ENCODE measurements at places on chromosomes 4 and X.
A peak's percentile ranks its signal among the peaks of the same experiment; 100 is the strongest.

DNA sequence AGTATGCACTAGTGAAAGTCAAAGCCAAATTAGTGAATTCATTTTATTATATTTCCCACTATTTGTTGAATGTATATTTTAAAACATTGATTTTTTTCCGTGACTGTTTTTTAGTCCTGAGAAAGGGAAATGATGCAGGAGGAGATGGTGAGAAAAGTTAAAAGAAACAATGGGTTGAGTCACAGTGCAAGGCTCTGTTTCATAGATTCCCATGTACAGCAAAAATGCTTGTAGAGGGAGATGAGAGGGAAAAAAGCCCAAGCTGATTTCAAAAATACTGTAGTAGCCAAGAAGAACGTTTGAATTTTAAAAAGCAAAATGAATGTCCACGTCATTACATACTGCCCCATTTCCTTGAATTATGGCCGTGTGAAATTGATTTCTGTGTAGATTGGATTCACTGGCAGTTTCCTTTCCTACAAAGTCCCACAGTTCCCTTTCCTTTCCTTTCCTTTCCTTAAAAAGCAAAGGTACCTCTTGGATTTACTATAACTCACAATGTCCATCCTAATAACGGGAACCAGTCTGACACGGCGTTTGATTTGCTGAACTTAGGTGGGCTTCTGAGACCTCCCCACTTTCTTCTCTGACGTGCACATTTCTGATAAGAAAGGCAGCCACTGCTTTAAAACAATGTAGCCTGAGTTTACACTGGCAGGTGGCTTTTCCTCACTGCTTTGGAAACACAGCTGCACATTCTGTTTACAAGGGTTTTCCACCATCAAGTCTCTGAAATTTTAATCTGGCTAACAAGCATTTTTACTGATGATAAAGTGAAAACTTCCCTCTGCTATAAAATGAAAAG lies 63.7 kb downstream of the SPCS3 start:
- peak; percentile 32 for DNase-seq

DNA sequence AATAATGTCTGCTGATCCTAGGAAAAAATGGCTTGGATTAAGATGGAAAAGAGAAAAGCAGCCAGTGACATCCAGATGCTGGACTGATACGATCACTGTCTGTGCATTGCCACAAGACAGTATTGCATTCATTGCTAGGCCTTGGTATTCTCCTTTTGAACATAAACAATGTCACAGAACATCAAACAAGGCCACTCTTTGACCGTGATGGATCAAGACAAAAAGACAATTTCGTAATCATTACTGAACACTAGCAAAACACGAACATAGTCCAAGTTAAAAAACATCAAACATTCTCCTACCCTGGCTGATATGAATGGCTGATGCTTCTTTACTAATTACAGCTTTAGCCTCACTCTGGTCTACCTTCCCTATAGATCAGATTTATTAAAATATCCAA lies 374.1 kb upstream of the CXorf51B start:
- DNase-seq: no peak

- no peak for DNase-seq
Observed at GRCh38 chrX:32514986-32515385, 696.4 kb downstream of the DMD start.

DNA sequence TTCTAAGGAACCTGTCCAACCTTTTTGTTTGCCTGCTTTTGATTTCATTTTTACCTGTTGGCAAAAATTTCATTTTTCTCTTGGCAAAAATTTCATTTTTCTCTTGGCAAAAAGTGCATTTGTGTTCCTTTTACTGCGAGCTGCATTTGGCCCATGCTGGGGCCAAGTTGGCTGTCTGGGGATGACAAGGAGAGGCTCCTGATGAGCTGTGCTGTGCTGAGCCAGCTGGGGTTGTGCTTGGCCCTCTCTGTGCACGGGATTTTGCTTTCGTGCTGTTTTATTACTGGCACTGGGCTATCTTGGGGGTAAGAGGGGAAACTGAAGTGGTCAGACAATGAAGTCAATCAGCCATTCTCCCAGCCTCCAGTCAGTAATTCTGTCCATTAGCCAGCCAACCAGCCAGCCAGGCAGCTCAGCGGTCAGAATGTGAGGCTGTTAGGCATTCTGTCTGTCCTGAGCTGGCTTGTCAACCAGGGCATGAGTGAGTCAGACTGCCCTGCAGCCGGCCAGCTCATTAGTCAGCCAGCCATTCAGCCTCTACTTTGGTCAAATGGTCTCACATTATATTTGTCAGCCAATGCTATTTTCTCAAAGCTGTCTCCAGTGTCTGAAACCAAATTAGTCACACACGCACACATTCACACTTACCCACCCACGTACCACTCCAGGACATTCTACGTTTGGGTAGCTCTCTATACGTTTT lies 56.9 kb upstream of the PRPS1 start:
- no peak for DNase-seq

DNA sequence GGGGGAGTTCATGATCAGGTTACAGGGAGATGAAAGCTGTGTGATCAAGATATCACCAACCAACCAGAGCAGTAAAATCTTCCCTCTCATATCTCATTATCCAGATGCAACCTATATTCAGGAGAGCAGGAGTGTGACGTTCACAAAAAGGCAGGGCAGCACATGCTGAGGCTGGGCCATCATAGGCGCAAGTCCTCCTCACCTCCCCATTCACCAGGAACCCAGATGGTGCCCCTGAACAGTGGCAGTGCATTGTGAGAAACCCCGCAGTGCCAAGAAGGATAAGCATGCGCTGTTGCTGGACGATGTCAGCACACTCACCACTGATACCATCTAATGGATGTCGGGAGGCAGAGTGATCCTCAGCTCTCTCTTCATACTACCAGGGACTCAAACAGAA lies 170.9 kb downstream of the COL25A1 start:
- no peak for DNase-seq

DNA sequence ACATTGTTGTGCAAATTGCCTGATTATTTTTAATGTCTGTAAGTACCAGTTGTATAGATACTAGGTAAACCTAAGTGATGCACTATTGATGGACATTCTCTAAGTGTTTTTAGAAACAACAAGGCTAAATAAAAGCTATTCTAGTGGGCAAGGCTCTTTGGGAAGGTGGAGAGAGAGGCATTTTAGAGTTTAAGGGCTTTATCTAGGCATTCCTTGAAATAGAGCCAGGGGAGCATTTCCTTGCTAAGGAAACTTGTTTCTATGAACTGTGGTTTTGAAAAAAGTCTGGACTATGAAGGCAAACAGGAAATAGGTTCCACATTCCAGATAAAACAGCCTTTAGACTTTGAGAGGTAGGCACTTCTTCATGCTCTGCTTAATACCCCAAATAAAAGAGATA lies 23.8 kb downstream of the BMX start:
- DNase-seq: peak; percentile 75

DNA sequence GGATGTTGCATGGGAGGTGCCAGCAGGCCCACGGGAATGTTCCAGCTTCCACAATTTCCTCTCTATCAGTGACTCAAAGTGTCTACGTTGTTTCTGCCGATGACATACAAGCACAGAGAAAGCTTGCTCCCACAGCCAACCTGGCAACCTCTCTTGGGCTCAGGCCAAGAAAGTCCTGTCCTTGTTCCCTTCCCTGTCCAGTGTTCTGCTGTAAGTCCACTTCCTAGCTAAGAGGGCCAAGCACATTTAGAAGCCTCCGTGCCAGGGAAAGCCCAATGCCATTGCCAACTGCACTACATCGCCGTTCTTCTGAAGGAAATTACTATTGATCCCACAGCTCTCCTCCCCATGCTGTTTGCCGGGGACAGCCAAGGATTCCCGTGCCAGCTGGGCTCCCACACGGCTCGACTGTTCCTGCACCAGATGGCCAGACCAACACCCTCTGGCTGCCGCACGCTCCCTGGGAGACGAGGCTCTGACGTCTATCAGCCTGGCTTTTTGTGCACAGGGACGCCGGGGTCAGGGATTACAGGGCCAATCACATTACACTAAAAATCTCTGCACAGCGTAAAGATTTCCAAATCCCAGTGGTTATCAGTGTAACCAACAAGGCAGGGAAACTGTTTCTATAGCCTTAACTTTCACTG lies 284.0 kb downstream of the BCOR start:
- DNase-seq: peak; percentile 67

GRCh38 chr4:86660401-86660800 lies 66.3 kb downstream of the PTPN13 start:
- DNase-seq: no peak

- DNase-seq: no peak
Observed at GRCh38 chr4:108777388-108777787, 14.5 kb upstream of the ETNPPL start.

GRCh38 chr4:21476757-21477156 lies 471.8 kb downstream of the KCNIP4 start:
- DNase-seq: peak; percentile 35

- DNase-seq: peak; percentile 72
Observed at GRCh38 chr4:2858451-2859217, 15.0 kb downstream of the ADD1 start.

DNA sequence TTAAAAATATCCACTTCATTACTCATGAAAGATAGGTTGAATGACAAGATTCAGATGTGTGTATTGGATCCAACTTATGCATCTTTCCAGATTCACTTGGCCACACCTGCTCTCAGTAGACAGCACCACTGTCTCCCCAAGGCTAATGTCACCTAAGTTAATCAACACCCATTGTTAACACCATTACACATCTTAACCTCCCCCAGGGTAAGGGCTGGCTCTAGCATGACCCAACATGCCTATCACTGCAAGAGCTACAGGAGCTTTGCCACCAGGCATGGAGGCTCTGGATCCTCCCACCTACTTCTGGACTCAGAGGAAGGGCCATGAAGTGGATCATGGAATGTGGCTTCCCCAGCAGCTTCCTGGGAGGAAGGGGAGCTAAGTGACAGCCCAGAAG lies 32.8 kb upstream of the LSM6 start:
- no peak for DNase-seq

- no peak for DNase-seq
Observed at GRCh38 chr4:7238300-7238960, 46.1 kb downstream of the SORCS2 start.

- peak; percentile 66 for DNase-seq
Observed at GRCh38 chr4:24472514-24473308, 111.6 kb downstream of the DHX15 start.

DNA sequence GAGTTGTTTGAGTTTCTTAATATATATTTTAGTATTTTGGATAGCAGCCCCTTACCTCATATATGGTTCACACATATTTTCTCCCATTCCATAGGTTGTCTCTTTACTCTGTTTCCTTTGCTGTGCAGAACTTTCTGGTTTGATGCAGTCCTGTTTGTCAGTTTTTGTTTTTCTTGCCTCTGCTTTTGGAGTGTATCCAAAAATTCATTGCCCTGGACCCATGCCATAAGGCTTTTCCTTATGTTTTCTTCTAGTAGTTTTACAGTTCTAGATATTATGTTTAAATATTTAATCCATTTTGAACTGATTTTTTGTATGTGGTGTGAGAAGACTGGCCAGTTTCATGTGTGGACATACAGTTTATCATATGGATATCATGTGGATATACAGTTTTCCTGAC lies 58.5 kb upstream of the NUDT6 start:
- no peak for DNase-seq

DNA sequence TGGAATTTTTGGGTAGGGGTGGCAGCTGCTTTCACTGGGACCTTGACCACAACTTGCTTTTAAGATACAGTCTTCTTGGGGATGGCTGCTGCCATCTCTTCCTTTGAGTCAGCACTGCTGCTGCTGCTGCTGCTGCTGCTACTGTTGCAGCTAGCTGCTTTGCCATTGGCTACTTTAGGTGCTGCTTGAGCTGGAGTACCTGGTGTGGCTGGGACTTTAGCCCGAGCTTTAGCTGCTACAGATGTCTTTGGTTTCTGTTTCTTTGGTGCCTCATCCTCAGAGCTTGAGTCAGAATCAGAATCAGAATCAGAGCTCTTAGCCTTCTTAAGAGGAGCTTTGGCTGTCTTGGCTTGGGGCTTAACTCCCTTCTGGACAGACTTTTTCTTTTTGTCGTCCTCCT lies 52.2 kb downstream of the FAM9B start:
- DNase-seq: peak; percentile 36

DNA sequence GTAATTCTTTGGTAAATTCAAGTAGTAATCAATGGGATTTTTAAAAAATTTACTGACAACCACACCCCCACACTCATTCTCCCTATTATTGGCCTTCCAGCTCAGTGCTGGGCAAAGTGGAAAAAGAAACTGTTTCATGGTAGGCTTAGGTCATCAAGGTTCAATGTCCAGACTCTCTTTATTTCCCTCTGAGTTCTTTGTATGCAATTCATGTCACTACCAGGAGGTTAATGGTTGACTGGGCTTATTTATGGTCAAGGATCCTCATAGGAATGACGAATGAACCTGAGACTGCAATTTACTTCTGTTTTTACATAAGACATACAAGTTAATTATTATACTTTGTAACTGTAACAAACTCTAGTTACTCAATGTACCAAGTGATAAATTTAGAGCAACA lies 403.2 kb downstream of the KLHL13 start:
- DNase-seq: no peak

DNA sequence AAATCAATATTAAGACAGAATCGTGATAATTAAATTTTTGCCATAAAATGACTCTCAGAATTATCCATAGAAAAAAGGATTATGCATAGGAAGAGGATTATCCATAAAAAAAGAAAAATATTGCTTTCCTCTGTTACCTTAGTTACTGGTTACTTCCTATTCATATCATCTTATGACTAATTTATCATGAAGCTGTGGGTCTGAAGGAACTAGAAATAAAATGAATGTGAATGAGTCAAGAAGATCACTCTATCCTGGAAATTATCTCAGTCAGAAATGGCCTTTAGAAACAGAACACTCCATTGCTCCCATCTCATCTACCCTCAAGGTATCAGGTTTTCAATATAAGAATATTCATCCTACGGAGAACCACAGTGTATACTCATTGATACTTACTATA lies 19.4 kb downstream of the RPS6KA6 start:
- DNase-seq: no peak

DNA sequence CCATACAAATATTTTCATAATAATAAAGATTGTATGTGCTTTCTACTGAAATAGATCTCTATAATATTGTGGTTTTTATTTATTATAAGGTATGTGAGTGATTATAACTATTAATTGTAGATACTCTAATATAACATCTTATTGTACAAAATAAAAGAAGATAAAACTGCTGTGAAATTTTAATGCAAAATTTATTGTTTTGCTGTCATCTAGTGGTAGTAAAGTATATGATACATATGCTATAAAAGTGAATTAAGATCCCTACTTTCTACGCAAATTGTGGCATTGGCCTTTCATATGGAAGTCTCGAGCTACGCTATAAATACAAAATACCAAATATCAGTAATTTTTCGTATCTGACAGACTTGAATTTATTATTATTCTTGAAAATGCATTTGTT lies 19.3 kb downstream of the YIPF7 start:
- no peak for DNase-seq

Measured in umbilical cord (tissue), 2 donors.